ENCODE measurements at places on chromosomes 16 and 17.

DNA sequence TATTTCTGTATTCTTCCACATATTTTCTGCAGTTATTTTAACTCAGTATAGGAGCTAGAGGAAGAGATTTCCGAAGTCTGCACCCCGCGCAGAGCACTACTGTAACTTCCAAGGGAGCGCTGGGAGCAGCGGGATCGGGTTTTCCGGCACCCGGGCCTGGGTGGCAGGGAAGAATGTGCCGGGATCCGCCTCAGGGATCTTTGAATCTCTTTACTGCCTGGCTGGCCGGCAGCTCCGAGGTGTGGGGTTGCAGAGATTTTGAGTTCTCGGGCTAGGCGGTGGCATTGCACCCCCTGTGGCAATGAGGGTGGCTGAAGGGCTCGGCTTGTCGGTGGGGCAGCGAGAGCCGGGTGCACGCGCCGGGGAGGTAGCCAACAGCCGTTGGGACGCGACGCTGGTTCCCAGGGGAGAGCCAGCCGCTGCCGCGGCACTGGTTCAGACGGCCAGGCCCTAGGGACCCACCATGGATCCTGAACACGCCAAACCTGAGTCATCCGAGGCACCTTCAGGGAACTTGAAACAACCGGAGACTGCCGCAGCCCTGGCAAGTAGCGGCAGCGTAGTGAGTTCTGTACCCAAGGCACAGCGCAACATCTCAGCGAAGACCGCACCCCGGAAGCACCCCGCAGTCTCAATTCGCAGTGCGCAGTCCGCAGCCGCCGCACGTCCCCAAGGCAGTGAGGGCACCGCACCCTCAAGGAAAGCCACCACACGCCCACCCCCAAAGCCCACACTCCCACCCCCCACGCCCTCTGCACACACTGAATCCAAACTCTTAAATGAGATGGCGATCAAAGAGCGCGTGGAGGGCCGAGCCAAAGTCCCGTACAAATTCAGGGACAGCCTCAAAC, at the start of gene CMTM1:
TSS of gene CMTM1 (plus strand) at position 389 of the 851 bp plus-strand sequence. CDS start at position 464, 75 bp downstream.
- no peak for DNase-seq

DNA sequence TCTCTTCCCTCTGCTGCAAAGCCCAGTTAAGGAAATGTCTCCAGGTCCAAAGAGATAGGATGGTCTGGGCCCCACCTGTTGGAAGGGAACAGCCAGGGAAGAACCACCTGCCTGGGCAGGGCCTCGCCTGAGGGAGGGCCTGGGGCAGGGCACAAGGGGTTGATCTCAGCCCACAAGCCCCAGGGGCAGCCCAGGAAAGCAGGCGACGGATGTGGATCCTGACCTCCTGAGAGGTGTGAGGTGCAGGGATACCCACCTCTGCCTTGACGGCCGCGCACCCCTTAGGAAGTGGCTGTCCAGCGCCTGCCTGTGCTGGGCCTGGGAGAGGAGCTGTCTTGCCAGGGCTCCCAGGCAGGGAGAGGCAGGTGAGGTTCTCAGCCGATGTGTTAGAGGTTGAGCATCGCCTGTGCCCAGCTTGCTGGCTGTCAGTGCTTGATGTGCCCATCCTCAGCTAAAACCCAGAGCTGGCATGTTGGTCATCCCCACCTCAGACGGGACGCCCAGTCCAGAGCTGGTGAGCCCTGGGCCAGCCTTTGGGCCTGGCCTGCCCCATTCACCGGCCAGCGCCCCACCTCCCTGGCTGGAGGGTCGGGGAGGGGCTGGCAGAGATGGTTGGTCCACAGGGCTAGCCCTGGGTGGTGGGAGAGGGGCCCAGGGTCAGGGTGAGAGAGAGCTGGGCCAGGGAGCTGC, 434 bp downstream of the CEMP1 start:
- no peak for DNase-seq

DNA sequence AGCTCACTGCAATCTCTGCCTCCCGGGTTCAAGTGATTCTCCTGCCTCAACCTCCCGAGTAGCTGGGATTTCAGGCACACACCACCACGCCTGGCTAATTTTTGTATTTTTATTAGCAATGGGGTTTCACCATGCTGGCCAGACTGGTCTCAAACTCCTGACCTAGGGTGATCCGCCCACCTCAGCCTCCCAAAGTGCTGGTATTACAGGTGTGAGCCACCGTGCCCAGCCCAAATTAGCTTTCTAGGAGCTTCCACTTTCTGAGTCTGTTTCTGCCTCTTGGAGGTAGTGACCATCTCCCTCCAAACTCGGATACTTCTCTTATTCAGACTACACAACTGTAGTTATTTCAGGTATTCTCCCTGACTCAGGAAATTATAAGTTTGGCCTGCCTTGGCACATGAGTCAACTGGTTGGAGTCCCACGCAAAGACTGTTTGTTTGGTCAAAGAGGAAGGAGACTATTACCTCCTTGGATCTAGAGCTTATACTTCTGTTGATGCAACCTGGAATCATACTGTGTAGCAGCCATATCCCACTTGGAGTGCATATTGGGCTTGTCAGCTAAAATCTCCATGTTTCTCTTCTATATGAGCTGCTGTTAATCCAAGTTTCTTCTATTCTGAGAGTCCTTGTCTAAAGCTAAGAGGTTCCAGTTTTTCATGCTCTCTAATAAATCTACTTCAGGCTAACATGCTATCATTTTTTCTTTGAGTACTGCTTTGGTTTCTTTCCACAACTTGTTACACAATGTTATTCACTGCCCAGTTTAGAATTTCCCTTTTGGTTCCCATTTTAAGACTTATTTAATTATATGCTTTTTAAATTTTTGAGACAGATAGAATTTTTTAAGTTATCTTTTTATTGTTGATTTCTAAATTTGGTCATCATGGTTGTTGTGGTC, 7.5 kb downstream of the IL4R start:
- DNase-seq = no peak

DNA sequence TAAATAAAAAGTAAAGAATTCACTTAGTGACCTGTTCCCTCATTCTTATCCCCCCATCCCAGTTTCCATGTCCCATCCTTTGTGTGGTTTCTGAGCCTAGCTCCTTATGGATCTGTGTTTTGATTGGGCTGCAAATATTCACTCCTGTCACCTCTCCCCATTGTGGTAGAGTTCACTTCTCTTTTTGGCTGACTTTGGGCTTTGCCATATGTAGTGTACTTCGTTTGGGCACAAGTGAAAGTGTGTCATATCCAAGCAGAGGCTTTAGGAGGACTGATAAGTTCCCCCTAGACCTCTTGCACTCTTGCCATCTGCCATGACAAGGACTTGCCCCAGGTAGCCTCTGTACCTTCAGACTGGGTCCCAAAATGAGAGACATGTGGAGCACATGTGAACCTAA, 13.0 kb upstream of the DHRS7B start:
- DNase-seq = no peak

DNA sequence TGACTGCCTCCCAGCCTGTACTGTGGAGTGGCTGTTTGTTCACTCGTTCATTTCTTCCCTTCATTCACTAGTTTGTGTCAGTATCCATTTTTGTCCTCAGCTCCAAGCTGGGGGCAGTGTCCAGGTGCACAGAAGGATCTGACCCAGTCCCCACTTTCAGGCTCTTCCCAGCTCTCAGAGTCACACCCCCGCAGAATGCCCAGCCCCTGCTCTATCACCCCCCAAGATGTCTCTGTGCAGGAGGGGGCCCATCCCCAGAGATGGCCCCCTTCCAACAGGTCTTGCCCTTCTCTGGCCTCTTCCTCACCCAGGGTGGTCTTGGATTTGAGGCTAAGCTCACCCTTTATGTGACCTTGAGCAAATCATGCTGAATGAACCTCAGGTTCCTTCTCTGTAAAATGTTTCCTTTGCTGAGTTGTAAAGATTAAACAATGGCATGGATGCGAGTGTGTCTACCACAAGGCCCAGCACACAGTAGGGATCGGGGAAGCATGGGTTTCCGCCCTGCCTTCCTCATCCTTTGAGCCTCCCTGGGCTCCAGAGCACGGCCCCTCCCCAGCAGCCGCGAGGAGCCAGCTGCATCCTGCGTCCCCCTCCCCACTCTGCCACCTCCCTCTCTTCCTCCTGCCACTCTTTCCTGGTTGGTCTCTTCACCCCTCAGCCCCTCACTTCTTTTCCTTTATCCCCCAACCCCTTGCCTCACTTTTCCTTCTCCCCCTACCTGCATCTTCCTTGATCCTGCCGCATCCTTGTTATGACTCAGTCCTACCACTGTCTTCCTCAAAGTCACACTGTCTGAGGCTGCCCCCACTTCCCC, 2.8 kb downstream of the FBXL19 start:
- no peak for DNase-seq

DNA sequence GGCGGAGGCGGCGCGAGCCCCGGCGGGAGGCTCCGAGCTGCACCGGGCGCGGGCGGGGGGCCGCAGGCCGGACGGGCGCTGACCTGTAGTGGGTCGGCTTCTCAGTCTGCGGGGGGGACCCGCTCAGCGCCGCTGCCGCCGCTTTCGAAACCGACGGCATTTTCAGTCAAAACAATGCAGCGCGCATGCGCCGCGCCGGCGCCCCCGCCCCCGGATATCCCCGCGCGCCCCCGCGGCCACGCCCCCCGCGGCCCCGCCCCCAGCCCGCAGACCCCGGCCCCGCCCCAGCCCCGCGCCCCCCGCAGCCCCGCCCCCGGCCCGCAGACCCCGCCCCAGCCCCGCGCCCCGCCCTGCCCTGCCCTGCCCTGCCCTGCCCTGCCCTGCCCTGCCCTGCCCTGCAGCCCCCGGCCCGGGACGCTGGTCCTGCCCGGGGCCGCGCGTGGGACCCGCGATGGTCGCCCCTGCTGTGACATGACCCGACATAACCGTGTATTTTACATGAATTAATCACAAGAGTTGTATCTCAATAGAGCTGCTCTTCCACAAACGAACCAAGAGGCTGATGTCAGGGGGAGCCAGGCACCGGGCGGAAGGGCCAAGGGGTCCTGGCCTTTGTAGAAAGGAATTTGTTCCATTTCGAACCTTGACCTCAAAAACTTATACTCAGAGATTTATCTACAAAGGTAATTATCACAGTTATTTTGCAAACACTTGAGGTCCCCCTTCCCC, at the start of gene UNKL:
TSS of gene UNKL (minus strand) at position 173 of the 729 bp plus-strand sequence. CDS start at position 160, 13 bp downstream.
- DNase-seq = peak; percentile 88

DNA sequence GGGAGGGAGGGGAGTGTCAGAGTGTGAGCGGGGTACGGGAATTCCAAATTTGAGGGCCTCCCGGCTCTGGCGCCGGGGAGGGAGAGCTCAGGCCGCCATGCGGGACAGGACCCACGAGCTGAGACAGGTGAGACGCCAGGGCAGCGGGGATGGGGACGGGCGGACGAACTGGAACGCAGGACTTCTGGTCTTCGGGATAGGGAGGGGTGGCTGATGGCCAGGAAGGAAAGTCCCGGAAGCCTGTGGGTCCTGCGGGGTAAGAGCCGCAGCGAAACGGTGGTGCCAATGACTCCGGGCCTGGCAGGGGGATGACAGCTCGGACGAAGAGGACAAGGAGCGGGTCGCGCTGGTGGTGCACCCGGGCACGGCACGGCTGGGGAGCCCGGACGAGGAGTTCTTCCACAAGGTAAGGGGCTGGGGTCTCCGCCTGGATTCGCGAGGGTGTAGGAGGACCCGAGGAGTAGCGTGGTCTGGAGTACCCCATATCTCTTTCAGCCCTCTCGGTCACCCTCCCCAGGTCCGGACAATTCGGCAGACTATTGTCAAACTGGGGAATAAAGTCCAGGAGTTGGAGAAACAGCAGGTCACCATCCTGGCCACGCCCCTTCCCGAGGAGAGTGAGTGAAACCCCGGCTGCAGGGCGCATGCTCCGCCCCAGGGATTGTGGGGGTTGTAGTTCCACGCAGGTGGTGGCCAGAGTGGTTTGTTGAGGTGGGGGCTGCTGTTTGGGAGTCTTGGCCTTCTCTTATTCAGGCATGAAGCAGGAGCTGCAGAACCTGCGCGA, 543 bp downstream of the STX4 start:
- peak; percentile 100 for DNase-seq

DNA sequence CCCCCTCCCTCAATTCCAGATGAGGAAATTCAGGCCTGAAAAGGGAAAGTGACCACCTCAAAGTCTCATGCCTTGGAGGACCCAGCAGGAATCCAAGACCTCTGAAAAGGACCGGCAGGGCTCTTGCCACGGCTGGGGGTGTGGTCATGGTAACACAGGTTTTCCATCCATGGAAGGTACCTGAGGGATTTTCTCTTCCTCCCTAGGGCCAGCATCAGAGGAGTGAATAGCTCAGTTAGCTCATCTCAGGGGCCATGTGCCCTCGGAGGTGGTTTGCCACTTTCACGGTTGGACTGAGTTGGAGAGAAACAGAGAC, 1.3 kb downstream of the CIITA start:
- no peak for DNase-seq

DNA sequence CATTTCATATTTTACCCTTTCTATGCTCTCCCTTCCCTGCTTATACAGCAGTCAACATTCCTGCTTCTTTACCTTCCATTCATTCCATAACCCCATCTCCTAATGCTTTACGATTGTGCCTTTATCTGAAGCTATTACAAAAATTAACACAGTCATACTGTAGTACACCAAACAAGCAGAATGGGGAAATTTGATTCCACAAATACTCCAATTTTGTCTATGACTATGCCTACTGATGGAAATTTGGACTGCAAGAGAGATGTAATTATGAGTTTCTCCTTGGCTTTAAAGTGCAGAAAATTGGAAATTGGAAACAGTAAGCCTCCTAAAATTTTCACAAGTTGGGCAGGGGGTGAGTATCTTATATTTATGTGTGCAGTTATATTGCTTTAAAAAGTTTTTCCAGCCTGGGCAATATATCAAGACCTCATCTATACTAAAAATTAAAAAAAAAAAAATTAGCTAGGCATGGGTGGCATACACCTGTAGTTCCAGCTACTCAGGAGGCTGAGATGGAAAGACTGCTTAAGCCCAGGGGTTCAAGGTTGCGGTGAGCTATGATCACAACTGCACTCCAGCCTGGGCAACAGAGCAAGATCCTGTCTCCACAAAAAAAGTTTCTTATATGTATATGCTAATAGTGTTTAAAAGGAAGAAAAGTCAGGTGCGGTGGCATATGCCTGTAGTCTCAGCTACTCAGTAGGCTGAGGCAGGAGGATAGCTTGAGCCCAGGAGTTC, 3.0 kb downstream of the APPBP2 start:
- DNase-seq = no peak

DNA sequence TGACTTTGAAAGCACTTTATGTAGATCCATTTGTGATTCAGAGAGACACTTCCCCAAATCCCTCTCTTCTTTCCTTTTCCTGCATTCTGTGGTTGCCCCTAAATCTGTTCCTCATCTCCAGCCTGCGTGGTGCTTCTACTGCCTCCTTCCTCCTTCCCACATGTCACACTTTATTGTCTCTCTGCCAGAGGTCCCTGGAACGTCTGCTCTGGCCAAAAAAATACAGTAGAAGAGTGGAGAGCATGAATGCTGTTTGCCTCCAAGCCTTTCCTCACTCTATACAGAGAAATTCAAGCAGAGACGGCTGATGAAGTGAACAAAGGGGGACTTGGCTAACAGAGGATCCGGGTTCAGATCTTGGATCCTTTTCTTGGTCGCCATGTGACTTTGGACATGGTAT, 22.8 kb upstream of the IRX3 start:
- no peak for DNase-seq
